ENCODE measurements at places on chromosomes 4 and X. TPM values are rescaled to one million over a fixed set of nuclear protein-coding genes. Genes with fewer than 3 reads are reported as not detected.
A peak's percentile ranks its signal among the peaks of the same experiment; 100 is the strongest.

- H3K27ac ChIP-seq = no peak overlapping the region
- no peaks in the 10 kb centered on the region for H3K4me1 ChIP-seq
- no peak overlapping the region for H3K4me3 ChIP-seq
Measured at GRCh38 chr4:52235552-52236201, 184.6 kb downstream of the SPATA18 start.

DNA sequence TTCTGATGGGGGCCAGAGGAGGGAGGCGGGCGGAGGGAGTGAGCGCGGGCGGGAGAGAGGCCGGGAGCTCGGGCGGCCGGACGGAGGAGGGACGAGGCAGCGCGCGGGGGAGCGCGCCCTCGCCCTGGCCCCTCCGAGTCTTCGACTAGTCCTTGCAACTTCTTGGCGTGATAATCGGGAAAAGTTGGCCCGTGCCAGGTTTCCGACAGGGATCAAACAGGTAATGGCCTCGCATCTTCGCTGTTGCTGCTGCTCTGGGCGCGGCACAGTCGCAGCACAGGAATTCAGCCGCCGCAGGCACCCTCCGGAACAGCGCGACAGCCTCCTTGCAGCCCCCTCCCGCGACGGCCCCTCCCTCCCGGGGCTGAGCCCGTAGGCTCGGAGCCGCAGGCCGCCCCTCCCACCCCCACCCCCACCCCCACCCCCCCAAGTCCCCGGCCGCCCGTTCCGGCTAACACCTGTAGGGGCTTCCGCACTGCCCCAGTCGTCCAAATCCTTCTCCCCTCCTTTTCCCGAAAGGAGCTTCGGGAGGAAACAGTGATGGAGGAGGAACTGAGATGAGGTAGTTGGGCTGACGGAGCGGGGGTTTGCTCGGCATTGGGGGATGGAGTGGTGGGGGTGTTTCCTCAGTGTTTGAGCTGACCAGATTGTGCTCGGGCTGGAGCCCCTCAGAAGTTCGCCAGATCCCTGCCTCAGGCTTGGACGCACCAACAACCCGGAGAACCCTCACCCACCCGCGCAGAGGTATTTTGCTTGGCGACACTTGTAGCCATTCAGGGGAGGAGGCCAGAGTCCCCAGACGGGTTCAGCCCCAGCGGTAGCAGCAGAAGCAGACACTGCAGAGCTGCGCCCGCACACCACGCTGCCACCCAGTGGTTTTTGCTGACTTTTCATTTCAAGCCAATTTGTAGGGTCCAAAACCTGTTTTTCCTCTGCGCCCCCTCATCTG, at the start of gene FGF13:
Gene FGF13, minus strand, starts transcription at position 319 of the 949 bp plus-strand sequence. CDS start 714 bp downstream, outside the sequence.
- DNase-seq = no peak
- no peak within 1 kb of the TSS for H3K27ac ChIP-seq
- no peaks in the 10 kb centered on the region for H3K36me3 ChIP-seq

- no peak overlapping the region for H3K27ac ChIP-seq
- DNase-seq = no peak
- H3K4me1 ChIP-seq = peaks cover 5% of the 10 kb centered on the region
- H3K4me3 ChIP-seq = peak overlapping the region; percentile 49
- H3K27me3 ChIP-seq = peaks cover 9% of the 10 kb centered on the region
Measured at GRCh38 chrX:129540722-129541184, 694 bp downstream of the OCRL start.

DNA sequence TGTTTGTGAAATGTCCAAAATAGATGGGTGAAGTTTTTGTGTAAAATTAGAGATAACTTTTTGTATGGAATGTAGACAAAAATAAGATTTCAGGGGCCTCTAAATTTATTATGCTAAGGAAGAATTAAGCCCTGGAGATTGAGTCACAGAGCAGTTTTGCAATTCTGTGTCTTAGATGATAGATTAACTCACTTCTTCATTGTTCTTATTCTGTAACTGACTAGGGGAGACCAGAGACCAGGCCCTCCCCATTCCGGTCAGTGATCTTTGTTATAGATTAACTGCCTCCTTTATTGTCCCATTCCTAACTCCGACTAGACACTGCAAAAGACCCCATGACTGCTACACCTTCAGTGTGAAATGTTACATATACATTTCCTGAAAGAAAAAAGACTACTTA, 238.4 kb upstream of the TAPT1 start:
- H3K27me3 ChIP-seq = no peaks in the 10 kb centered on the region
- H3K4me1 ChIP-seq = no peaks in the 10 kb centered on the region
- no peaks in the 10 kb centered on the region for H3K36me3 ChIP-seq
- DNase-seq = no peak
- H3K27ac ChIP-seq = no peak overlapping the region

The SFRP2 gene
- not detected for total RNA-seq

GRCh38 chrX:129791336-129791735, 11.6 kb downstream of the SASH3 start:
- no peaks in the 10 kb centered on the region for H3K27me3 ChIP-seq
- H3K4me1 ChIP-seq = peaks cover 10% of the 10 kb centered on the region
- H3K36me3 ChIP-seq = peaks cover 40% of the 10 kb centered on the region
- no peak overlapping the region for H3K27ac ChIP-seq
- no peak for DNase-seq
- H3K4me3 ChIP-seq = no peak overlapping the region

DNA sequence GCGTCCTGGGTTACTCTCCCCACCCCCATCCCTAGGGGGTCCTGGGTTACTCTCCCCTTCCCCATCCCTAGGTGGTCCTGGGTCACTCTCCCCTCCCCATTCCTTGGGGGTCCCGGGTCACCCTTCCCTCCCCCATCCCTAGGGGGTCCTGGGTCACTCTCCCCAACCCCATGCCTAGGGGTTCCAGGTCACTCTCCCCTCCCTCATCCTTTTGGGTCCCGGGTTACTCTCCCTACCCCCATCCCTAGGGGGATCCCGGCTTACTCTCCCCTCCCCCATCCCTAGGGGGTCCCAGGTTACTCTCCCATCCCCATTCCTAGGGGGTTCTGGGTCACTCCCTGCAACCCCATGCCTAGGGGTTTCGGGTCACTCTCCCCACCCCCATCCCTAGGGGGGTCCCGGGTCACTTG, 1.5 kb downstream of the ASMTL start:
- peaks cover 37% of the 10 kb centered on the region for H3K36me3 ChIP-seq
- peak; percentile 8 for DNase-seq
- H3K27ac ChIP-seq = no peak overlapping the region
- H3K4me3 ChIP-seq = peak overlapping the region; percentile 90
- H3K4me1 ChIP-seq = peaks cover 9% of the 10 kb centered on the region
- no peaks in the 10 kb centered on the region for H3K27me3 ChIP-seq

DNA sequence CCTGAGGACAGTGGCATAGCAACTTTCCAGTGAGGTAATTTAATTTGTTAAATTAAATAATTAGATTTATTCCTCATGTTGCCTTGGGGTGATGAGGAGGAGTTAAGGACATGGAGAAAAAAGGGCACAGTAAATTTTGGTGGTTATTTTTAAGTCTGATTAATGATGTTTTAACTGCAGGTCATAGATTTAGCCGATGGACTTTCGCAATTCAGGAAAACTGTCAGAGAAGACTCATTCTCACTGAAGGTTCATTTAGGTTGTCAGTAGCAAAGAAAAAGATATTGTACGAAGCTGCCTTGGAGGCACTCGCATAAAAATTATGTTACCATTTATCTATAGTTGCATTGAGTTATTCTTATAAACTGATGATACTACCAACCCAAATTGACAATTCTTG, 164.2 kb upstream of the PITX2 start:
- no peak overlapping the region for H3K4me3 ChIP-seq
- H3K4me1 ChIP-seq = peaks cover 2% of the 10 kb centered on the region
- no peak for DNase-seq
- H3K27me3 ChIP-seq = no peaks in the 10 kb centered on the region
- no peaks in the 10 kb centered on the region for H3K36me3 ChIP-seq

Data from activated T-helper 2 cell treated with anti-CD3 and anti-CD28 coated beads, Interferon-gamma antibody, Interleukin-2, Interleukin-4, amounts not matched to agents 10 μg/mL and 5 μg/mL and 100 μg/mL, durations not matched to agents 14 hours and 24 hours and 36 hours (primary cell).